ENCODE measurements at places on chromosomes 6 and 20.

- no peak for DNase-seq
Measured at GRCh38 chr6:34172961-34173775, 27.3 kb upstream of the GRM4 start.

- no peak for DNase-seq
Measured at GRCh38 chr6:40693768-40694167, 106.6 kb upstream of the LRFN2 start.

GRCh38 chr20:8433291-8433690, 301.2 kb downstream of the PLCB1 start:
- no peak for DNase-seq

GRCh38 chr6:35305117-35305516, 7.5 kb downstream of the DEF6 start:
- DNase-seq, result no peak

- DNase-seq, result no peak
Measured at GRCh38 chr6:146876271-146877151, 277.7 kb downstream of the ADGB start.

- no peak for DNase-seq
Measured at GRCh38 chr6:6565488-6565887, 23.0 kb upstream of the LY86 start.

GRCh38 chr20:29410806-29411457, 1846.5 kb upstream of the DEFB115 start:
- no peak for DNase-seq

DNA sequence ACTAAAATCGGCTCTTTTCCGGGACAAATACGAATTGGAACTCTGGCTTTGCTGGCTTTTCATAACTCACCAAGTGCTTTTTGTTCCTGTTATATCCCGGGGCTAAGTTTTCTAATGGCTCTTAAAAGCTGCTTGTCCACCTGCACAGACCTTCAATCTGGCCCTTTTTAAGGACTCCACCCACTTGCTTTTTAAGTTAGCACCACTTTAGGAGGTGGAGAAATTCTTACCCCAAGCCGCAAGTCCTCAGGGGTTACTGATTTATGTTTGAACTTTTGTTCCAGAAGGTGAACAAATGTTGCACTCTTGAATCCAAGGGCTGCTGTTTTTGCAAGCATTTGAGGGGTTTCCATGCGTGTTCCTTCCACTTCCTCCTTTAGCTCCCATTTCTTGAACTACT, 37.8 kb downstream of the FAM184A start:
- no peak for DNase-seq

GRCh38 chr20:34916774-34917354, 38.7 kb downstream of the GSS start:
- DNase-seq, result no peak

GRCh38 chr6:33568826-33569570, 11.1 kb downstream of the BAK1 start:
- no peak for DNase-seq

- no peak for DNase-seq
Measured at GRCh38 chr6:2030682-2031244, 214.6 kb downstream of the GMDS start.

DNA sequence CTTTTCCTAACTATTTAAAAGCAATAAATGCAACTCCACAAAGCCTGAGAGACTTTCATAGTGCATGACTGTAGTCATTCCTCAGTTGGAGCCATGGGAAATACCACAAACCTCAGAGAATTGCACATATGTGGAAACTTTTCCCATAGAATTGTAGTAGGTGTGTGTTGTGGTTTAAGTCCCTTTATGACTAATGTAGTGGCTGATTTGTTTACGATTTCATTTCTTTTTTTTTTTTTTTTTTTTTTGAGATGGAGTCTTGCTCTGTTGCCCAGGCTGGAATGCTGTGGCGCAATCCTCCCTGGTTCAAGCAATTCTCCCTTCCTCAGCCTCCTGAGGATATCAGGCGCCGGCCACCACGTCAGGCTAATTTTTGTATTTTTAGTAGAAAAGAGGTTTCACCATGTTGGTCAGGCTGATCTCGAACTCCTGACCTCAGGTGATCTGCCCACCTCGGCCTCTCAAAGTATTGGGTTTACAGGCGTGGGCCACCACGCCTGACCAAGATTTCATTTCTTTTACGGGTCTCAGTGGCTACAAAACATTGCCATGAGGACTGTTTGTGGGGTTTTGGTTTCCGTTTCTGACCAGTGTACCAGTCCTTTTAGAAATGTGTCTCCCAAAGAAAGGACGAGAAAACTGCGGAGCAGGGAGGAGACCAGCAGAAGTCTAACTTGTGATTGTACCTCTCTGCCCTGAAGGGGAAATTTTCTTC, 212.1 kb upstream of the MARCKS start:
- DNase-seq, result no peak

- peak; percentile 33 for DNase-seq
Measured at GRCh38 chr20:49276161-49276960, 1.5 kb downstream of the ZNFX1 start.

Measured in stimulated activated CD4-positive, alpha-beta T cell treated with anti-CD3 and anti-CD28 coated beads, Interleukin-4, amount 100 ng/mL, for 1 hour (primary cell).